CD4-positive, alpha-beta T cell treated with Interleukin-15 for 1 hour (primary cell): ENCODE measurements at places on chromosomes 11 and 22.

- DNase-seq = no peak
These were observed 148.0 kb downstream of the NTM start for GRCh38 chr11:131518305-131518838.

DNA sequence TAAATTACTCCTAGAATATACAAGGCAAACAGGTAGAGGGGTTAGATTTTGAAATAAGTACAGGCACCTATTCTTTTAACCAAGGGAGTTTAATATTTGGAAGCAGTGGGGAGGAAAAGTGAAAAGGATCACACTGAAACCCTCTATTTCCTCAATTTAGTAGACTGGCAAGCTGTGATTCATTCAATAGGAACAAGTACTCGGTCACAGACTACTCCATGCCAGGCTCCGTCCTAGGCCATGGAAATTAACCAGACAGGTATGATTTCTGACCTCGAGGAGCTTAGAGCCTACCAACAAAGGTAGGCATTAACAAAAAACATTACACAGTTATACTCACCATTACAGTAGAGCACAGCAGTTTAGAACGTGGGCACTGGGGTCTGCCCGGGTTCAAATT lies 40.9 kb downstream of the SIK3 start:
- no peak for DNase-seq

DNA sequence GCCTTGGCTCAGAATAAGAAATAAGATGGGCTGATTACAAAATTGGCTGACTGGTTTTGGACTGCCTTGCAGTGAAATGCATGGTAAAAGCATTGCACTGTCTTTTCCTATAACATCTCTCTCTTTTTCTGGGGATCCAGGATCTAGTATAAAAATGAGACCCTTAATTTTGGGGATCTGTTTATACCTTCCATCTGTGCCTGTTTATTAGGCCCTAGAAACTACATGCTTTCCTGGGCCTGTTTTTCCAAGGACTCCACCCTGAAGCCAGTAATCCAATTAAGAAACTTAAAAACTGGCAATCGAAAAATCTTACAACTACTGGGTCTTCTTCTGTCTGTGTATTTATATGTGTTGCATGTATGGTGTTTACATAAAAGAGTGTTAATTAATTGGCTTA lies 14.5 kb downstream of the HORMAD2 start:
- no peak for DNase-seq

DNA sequence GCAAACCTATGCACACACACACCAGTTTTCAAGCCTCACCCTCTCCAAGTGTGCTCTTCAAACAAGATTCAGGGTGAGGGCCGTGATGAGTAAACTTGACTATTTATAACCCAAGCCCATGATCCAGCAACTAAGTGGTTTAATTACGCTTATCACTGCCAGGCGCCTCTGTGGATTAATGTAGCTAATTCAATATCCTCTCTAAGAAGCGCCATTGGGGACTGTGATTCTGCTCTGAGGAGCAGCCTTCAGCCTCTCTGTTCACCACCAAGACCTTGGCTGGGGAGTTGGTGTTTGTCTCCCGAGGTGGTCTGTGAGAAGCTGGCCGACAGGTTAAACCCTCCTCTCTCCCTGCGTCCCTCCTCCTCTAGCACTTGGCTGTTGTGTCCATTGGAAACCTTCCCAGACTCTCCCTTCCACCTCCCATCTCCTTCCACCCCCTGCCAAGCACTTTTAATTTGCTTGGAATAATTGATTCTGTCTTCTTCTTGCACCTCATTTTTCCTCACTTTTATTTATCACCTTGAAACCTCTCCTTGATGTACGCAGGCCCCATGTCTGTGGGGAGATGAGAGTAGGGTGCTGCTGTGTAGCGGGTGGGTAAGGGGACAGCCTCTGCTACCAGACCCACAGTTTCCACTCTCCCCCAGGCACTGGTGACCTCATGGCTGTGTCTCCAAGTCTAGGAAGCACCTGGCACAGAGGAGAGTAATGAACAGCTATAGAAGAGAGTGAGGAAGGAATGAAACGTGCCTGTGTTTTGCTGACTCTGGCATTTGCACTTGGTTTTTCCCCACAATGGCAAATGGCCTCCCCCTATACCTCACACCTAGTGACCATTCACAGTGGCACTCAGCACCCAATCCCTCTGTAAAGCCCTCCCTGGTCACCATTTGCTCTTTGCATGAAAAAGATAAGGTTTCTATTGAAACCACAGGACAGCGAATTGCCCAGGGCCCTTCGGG lies 236.6 kb downstream of the GRIK4 start:
- DNase-seq = no peak

- no peak for DNase-seq
These were observed 414.4 kb upstream of the CADM1 start for GRCh38 chr11:115918576-115918975.

DNA sequence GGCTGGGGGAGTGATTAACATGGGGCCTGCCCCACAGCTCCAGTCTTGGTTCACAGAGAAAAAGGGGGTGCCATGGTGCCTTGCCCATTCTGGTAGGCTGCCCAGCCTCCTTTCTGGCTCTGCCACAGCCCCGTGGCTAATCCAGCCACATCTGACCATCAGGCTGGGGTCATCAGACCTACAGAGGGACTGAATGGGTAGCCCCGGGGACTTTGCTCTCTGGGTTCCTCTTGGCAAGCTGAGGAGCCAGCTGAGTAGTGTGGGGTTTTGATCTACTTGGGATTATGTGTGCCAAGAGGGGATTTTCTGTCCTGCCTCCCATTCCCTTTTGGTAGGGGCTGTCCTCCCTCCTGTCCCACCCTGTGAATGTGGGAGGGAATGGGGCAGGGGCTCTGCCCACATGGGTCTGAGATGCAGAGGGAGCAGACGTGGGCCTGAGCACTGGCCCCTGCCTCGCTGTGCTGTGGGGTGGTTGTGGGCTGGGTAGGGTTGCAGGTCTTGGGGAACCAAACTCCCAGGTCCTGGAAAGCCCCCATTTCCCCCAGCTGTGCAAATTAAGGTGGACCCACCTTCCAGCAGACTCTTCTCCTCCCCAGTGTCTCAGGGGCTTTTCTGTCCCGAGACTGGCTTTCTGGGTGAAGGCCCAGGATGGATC lies 32.0 kb downstream of the CD82 start:
- no peak for DNase-seq

DNA sequence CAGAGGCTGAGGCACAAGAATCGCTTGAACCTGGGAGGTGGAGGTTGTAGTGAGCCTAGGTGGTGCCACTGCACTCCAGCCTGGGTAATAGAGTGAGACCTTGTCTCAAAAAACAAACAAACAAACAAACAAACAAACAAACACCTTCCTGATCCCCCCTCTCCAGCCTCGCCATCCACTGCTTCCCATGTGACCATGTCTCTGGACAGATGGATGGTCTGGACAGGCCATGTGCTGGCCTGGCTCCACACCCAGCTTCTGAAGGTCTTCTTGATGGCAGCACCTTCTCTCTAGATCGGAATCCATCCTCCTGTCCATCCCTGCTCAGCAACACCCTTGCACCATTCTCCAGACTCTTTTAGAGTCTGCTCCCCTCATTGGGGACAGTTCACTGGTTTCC lies 10.7 kb upstream of the PEX26 start:
- DNase-seq = no peak

GRCh38 chr22:44752285-44753188 lies at the start of gene ARHGAP8:
TSS of gene ARHGAP8 (plus strand) at chr22:44752575. CDS start at chr22:44786528, 33,953 bp downstream.
- DNase-seq = no peak

DNA sequence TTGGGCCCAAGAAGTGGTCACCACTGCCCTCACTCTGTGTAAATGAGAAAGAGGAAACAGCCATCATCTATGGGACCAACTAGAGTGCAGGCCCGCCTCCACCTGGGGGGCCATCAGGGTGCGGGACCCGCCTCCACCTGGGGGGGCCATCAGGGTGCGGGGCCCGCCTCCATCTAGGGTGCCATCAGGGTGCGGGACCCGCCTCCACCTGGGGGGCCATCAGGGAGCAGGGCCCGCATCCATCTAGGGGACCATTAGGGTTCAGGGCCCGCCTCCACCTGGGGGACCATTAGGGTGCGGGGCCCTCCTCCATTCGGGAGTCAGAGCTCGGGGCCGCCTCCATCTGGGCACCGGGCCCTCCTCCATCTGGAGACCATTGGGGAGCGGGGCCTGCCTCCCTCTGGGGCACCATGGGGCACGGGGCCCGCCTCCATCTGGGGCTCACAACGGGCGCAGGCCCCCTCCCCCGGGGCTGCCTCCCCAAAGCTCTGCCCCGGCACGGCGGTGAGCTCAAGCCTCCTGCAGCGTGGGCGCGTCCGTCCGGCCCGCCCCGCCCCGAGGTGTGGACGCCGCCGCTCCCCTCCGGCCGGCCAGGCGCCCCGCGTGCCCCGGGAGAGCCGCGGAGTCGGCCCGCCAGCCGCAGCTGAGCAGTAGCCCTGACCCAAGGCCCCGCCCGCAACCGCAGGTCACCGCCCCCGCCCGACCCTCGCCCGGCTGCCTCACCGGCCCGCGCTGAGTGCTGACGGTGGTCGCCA lies 512 bp downstream of the TOLLIP start:
- no peak for DNase-seq

DNA sequence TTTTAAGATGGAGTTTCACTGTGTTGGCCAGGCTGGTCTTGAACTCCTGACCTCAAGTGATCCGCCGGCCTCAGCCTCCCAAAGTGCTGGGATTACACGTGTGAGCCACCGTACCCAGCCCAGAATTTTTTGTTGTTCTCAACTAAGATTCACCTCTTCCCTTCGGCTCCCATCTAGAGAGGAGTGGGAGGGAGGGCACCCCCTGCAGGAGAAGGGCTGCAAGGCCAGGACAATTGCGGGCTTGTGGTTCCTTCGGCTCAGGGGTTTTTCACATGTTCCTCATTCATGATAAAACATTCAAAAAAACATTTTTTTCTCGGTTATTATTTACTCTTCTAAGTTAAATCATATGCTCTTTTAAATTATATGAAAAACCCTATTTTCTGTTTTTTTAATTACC lies 201.1 kb upstream of the LRRC4C start:
- DNase-seq = no peak

DNA sequence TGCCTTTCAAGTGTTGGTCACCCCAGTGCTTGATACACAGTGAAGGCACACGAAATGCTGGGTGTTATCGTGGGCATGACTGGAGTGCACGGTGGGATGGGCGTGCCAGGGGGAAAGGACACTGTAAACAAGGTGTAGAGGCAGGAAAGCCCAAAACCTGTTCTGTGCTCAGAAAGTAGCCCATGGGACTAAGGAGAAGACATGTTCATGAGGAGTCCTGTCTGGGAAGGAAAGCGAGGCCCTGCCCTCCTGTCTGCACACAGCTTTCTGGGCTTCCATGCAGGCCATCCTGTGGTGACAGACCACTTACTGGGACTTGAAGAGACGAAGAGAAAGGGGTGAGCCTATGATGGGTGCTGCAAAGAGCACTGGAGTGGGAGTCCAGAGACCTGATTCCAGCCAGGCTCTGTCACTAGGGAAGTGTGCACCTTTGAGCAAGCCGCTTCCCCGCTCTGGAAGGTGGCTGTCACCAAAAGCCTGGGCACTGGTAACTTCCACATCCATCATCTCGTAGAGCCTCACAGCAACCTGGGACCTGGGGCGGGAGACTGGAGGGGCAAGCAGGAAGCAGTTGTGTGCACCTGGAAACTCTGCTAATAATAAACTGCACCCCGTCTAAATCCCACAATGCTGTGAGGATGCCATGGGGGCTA lies 846 bp upstream of the POU2F3 start:
- no peak for DNase-seq

DNA sequence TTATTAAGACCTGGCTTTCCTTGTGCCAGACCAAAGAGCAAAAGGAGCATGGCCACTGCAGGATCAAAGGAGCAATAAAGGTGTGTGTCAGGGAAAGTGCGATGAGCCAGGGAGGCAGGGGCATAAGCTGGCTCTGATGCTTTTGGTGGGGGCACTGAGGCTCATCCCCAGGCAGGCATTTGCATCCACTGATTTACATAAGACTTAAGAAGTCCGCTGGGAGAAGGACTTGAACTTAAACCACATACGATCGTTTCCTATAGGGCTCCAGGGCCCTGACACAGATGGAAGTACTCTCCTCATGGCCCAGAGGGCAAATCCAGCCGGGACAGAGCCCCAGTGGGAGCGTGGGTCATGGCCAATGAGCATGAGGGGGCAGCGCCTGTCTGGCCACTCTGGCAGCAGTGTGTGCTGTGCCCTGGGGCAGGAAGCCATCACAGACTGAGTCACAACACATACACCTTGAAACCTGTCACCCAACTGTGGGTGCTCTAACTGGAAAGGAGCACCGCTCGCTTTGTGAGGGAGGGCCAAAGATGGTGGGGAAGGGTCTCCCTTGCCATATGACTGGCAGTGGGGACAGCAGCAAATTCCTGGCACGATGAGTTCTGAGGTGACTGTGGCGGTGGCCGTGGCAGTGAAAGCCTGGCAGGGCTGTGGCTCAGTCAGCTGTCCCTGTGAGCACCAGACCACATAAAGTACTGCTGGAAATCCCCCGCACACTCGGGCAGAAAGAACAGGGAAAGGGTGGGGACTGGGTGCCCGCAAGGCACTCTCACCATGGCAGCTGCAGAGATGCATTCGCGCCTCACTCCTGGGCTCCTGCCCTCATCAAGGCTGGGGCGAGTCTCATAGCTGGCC lies 79.4 kb upstream of the LMO1 start:
- no peak for DNase-seq

- no peak for DNase-seq
These were observed 112.3 kb downstream of the SWAP70 start for GRCh38 chr11:9776203-9776602.

DNA sequence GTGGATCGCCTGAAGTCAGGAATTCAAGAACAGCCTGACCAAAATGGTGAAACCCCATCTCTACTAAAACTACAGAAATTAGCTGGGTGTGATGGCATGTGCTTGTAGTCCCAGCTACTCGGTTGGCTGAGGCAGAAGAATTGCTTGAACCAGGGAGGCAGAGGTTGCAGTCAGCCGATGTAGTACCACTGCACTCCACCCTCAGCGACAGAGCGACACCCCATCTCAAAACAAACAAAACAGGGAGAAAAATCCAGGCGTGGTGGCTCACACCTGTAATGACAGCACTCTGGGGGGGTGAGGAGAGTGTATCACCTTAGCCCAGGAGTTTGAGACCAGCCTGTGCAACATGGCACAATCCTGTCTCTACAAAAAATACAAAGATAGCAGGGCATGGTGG lies 802.3 kb upstream of the ARHGAP42 start:
- DNase-seq = no peak
